Left renal pelvis (tissue), 4 donors: ENCODE measurements at places on chromosomes 16 and 17. TPM values are rescaled to one million over a fixed set of nuclear protein-coding genes. Genes with fewer than 3 reads are reported as not detected.

The SLC6A2 gene
- 0.65 TPM for polyA plus RNA-seq

The TNP2 gene
- polyA plus RNA-seq: not detected

DNA sequence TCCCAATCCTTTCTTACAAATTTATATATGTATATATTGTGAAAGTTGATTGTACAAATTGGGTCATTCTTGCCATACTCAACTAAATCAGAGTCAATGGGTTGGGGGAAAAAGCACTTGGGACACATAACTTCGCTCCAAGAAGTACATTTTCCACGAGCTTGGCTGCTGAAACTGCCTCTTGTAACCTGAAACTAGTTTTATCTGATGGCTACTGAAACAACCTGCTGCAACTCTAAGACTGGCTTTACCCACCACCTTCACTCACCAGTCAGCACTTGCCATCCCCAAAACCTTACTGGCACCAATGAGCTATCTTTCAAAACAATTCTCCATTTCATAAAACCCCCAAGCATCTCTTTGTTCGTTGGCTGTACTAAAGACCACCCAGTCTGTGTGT is 14.5 kb upstream of the MYCBPAP start:
- DNase-seq: no peak

- no peak for DNase-seq
Measured at GRCh38 chr16:9176547-9177418, 85.3 kb downstream of the HAPSTR1 start.
